ENCODE measurements at places on chromosomes 2 and 18.
A peak's percentile ranks its signal among the peaks of the same experiment; 100 is the strongest.

GRCh38 chr2:149808556-149808955 lies 221.0 kb upstream of the MMADHC start:
- no peak for DNase-seq

GRCh38 chr2:191479680-191480023 lies 198.3 kb upstream of the NABP1 start:
- no peak for DNase-seq

GRCh38 chr2:60285626-60286316 lies 267.7 kb downstream of the BCL11A start:
- no peak for DNase-seq

GRCh38 chr2:88615822-88616221 lies 11.4 kb downstream of the EIF2AK3 start:
- no peak for DNase-seq

DNA sequence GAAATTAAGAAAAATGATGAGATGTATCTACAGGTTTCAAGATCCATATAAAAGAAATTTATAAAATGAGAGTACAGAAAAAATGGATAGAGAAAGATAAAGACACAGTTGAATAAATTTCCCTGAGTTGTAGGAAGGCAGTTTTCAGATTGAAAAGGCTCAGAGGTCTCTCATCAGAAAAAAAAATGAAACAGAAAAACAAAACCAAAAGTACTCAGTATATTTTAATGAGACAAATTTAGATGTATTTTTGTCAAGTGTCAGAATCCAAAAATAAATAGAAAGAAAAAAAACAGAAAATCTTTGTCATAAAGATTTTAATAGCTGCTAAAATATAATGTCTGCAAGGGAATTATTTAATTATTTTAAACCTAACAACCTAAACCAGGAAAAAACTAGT lies 520.5 kb downstream of the KCNJ3 start:
- DNase-seq = no peak

- DNase-seq = no peak
These were observed 23.1 kb upstream of the TFPI start for GRCh38 chr2:187577310-187577709.

DNA sequence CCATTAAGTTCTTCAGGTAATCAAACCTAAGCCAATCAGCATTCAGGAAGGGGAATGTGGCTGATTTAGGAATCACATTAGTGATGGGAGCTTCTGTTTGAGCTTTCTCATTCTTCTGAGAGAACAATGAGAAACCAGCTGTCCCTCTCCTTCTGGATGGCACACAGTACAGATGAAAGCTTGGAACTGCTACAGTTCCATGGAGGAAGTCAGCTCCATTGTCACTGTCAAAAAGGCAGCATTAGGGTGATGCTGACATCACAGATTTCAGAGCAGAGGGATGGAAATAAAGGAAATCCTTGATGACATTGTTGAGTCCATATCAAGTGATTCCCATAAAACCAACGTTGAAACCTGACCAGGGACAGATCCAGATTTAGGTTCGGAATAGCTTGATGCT lies 36.1 kb upstream of the ACYP2 start:
- DNase-seq = no peak

DNA sequence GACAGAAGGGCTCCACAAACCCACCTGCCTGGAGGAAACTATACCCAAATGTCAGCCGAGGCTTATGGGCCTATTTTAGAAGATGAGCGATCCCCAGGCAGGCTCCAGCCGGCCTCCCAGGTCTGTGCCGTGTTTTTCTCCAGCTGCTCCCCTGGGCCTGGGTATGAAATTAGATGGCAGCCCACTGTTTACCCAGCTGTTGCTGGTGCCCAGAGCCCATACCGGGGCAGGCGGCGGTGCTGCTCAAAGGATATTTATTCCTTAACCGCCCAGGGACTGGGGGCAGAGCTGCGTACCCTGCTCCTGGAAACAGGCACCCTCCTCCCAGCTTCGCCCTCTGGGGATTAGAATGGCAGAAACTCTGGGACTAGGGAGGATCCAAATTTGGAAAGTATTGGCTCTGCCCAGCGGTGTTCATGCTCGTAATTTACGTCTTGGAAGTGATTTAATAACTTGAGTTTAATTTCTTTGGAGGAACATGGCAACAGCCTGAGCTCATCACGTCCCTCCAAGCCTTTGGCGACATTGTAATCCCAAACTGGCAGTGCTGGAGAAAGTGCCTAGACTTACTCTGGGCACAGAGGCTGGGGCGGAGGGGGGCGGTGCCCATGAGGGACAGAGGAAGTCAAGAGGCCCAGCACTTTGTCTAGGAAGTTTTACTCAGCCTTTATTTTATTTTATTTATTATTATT lies 199.2 kb downstream of the KLHL29 start:
- DNase-seq = no peak

GRCh38 chr2:148680462-148680861 lies 35.9 kb downstream of the EPC2 start:
- no peak for DNase-seq

GRCh38 chr2:106701203-106702022 lies 184.6 kb downstream of the ST6GAL2 start:
- no peak for DNase-seq

GRCh38 chr2:16546128-16546754 lies 119.4 kb downstream of the CYRIA start:
- no peak for DNase-seq

DNA sequence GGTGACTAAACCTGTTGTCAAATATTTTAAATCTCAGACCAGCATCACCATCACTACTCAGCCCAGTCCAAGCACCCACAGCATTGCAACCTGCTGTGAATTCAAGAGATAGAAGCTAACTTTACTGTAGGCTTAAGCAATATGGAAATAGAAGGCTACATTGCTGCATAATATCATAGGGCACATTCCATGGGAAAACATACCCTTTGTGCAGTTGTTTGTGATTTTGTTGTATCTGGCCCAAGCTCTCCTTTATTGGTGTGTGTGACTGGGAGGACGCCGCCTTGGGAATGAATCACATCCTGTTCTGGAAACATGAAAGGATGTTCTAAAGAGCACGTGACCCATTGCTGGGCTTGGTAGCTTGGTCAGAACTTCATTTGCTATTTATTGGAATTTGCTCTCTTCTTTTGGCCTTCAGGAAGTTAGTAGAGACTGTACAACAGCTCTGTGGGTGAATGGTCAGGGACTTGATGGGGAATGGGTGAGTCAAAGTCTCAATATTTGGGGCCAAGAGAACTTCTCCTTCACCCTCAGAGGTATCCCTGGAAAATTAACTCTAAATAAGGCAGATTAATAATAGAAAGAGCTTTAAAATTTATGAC lies 106.8 kb upstream of the SERPINE2 start:
- DNase-seq = no peak

- no peak for DNase-seq
These were observed 194.8 kb downstream of the LNPK start for GRCh38 chr2:175807031-175807873.

DNA sequence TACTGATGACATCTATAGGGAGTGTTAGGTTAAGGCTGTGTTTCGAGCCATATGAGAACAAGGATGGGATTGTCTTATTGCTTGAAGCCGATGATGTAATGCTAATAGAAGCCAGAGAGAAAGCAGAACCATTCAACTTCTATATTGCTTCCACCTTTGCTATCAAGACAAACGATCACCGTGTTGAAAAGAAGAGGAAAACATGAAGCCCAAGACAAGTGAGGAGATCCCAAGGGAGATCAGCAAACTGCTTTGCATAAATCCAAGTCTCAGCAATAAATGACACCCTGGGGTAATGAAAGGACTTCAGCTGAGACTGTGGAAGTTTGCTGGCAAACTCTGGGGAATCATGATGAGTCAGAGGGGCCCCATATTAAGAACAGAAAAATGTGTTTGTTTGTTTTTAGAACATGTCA lies 206.2 kb downstream of the NCKAP5 start:
- no peak for DNase-seq

DNA sequence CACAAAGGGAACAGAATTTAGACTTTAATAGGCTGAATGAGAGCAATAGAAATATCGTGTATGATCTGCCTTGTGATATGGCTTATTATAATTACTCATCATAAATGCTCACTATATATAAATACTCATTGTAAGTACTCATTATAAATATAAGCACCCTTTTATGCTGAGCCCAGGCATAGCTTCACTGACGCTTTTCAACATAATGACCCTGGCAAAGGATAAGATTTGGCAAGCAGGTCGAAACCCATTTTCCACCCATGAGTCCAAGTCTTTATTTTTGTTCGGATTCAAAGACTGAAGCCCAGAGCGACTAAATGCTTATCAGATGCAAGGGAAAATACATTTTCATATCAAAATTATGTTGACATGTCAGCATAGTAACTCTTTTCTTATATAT lies 500.4 kb downstream of the SLC4A3 start:
- DNase-seq = no peak

DNA sequence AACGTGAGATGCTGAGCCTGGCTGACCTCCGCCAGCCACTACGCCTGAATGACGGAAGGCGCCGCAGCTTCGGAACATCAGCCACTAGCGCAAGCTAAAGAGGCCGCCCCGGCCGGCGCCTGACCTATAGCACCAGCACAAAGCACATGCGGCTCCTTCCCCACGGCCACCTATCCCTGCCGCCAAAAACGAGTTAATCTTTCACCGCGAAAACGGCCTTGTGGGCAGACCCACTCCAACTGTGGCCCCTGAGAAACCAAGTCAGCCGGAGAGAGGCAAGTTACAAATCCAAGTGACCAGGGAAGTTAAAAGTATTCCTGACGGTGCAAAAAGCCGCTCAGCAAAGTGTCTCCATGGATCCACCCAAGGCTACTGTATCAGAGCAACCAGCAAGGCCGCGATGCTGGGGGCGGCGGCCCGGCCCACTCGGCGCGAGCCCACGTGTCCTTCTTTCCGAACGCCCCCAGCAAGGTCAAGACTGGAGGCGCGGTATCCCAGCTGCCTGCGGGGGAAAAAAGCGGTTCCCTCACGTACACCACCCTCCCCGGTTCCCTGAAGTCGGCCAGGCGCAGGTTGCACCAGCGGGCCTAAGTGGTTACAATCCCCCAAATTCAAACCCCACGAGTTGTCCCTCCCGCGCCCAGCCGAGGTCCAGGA lies 575 bp downstream of the HSPD1 start:
- DNase-seq = peak; percentile 31

- DNase-seq = no peak
These were observed 52.1 kb upstream of the FAHD2A start for GRCh38 chr2:95350368-95350767.

DNA sequence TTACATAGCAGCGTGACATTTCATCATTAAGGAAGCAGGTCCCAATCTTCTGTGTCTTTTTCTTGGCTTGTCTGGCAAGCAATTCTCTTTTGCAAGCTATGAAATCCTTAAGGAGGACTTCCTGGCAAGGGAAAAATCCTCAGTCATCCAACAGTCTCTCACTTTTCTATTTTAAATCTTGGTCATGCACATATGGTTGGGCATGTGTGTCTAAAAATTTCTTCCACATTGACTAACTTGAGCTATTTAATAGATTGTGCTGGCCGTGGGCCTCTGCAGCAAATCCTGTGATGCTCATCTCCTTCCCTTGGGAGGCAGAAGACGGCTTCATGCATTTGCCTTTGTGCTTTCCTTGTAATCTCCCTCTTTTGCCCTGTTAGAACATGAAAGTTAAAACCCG lies 634.3 kb upstream of the FANCL start:
- no peak for DNase-seq

- no peak for DNase-seq
These were observed 14.4 kb upstream of the BZW1 start for GRCh38 chr2:200797242-200797770.

GRCh38 chr2:44135771-44136170 lies 32.9 kb upstream of the PPM1B start:
- DNase-seq = no peak

DNA sequence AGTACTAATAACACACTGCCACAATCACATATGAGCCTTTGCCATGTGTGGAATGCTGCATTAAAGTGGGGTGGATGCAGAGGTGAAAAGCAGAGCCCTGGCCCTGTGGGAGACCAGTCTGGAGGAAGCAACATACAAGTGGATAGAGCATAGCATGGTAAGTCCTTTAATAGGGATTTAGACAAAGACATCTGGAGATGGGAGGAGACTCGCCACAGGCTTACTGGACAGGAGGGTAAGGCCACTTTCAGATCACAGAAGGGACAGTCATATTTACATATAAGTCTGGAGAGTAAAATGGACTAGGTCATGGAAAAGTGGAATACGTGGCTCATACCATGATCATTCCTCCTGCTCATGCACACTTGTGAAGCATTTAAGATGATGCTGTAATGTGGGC lies 84.3 kb downstream of the PPP1R1C start:
- no peak for DNase-seq

DNA sequence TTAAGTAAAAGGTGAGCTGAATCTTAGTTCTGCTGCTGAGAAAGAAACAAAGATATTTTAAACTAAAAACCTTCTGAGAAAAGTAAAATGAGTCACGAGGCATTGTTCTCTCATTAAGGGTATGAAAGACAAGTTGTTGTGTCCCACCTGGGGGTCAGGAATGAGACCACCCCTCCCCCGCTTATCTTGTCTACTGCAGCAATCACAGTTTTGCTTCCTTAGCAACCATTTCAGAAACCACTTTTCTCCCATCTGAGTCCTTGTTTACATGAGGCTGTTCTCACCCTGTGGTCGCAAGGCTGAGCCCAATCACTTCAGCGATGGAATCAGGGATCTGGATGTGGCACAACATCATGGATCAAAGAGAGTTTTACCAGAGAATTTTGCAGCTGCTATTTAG lies 377.6 kb upstream of the NETO1 start:
- no peak for DNase-seq

GRCh38 chr18:74577019-74577418 lies 20.7 kb upstream of the ZNF407 start:
- DNase-seq = no peak

- no peak for DNase-seq
These were observed 802.7 kb downstream of the RNF144A start for GRCh38 chr2:7719876-7720275.

GRCh38 chr2:130824492-130825061 lies 12.1 kb upstream of the ARHGEF4 start:
- DNase-seq = peak; percentile 74

GRCh38 chr2:62202019-62202722 lies 6.3 kb downstream of the B3GNT2 start:
- DNase-seq = no peak

- no peak for DNase-seq
These were observed 83.6 kb upstream of the BCL2L11 start for GRCh38 chr2:111037128-111037527.

DNA sequence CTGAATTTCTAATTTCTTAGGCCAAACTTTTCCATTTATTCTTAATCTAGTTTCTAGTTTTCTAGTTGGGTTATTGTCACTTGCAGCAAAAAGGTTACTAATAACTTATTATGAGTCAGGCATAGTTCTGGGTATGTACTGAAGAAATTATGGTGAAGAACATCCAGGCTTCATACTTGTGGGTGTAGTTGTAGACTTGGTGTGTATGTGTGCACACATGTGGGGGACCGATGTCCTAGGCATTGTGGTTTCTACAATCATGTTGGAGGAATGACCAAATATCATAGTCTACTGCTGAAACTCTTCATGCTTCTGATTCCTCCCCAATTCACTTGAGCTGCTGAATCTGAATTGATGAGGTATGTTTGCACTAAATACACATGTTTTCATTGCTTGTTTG lies 141.2 kb downstream of the PMAIP1 start:
- no peak for DNase-seq

GRCh38 chr2:240879105-240879504 lies 10.5 kb downstream of the AGXT start:
- no peak for DNase-seq

- DNase-seq = no peak
These were observed 135.9 kb downstream of the NCK2 start for GRCh38 chr2:105880637-105881036.

GRCh38 chr2:24768013-24768412 lies 25.2 kb downstream of the PTRHD1 start:
- no peak for DNase-seq

Data from stimulated activated CD4-positive, alpha-beta T cell treated with anti-CD3 and anti-CD28 coated beads, TNF-alpha, amount 100 ng/mL, for 24 hours (primary cell).